ENCODE measurements at places on chromosomes 11 and 22.

DNA sequence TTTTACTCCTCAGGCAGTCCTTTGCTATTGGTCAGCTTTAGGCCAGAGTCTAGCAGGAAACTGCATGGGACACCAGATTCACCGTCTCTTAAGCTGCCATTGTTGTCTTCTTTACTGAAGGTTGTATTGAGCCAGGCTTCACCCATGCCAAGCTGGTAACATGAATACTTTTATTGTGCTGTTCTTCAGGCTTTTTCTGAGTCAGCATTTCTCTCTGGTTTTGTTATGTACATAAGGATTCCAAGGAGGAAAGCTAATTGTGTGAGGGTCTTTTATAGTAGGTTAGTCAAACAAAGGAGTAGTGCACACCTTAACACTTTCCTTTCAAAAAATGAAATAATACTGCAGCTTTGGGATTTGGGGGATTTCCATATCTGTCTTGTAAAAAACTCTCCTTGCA lies 252.8 kb downstream of the JRKL start:
- DNase-seq: no peak

GRCh38 chr22:46515208-46516111 lies 22.0 kb downstream of the CELSR1 start:
- DNase-seq: no peak

- no peak for DNase-seq
These were observed 168.7 kb downstream of the EFCAB6 start for GRCh38 chr22:43643387-43643786.

DNA sequence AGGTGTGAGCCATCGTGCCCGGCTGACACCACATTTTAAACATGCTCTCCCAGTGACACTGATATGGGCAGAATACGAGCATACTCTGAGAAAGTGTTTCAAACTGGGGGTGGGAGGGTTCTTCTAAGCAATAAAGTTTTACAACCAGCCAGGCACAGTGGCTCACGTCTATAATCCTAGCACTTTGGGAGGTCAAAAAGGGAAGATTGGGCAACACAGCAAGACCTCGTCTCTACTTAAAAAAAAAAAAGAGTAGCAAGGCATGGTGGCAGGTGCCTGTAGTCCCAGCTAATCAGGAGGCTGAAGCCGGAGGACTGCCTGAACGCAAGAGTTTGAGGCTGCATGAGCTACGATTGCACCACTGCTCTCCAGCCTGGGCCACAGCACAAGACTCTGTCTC lies 2.2 kb downstream of the GANAB start:
- no peak for DNase-seq

DNA sequence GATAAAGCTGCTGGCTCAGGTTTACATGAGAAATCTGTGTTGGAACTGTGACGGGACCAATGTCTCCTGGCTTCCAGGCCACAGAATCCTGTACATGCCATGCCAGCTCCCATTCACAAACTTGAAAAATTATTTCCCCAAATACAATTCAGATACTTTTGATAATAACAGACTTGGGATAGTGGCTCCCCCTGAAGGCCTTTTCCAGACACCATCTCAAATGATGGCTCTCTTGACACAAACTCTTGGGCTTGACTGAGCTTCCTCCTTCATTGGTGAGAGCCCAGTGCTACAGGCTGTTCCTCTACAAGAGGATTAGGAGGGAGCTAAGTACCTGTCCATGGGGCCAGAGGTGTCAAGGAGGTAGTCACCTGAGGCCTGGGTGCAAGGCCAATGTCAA lies 104.7 kb upstream of the PAX6 start:
- no peak for DNase-seq

DNA sequence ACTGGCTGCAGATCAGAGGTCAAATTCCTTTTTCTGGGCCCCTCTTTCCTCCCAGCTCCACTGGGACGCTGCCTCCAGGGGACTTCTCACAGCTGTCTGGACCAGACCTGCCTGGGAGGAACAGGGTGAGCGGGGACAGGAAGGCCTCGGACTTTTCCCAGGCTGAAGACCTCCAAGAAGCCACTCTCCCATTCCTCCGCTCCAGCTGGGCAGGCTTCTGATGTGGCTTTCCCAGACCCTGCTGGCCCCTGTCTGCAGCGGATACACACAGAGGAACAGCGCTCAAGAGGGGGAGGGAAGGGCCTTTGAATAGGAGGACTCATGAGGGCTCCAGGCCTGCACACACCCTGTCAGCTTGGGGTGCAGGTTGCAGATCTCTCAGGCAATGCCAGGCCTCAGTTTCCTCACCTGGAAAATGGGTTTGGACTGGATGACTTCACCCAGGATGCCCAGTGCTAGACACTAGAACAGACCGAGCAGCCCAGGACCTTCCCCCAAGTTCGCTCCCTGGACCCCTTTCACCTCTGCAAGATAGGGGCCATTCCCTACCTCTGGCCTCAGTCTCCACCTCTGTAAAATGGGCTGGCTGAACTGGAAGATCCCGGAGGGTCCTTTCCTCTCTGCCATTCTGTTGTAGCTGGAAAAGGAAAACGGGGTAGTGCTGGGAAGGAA lies 36.6 kb downstream of the MB start:
- DNase-seq: no peak

- DNase-seq: no peak
These were observed 5.8 kb downstream of the IGF2 start for GRCh38 chr11:2133241-2134021.

GRCh38 chr22:17541476-17541875 lies 21.8 kb upstream of the SLC25A18 start:
- DNase-seq: no peak

DNA sequence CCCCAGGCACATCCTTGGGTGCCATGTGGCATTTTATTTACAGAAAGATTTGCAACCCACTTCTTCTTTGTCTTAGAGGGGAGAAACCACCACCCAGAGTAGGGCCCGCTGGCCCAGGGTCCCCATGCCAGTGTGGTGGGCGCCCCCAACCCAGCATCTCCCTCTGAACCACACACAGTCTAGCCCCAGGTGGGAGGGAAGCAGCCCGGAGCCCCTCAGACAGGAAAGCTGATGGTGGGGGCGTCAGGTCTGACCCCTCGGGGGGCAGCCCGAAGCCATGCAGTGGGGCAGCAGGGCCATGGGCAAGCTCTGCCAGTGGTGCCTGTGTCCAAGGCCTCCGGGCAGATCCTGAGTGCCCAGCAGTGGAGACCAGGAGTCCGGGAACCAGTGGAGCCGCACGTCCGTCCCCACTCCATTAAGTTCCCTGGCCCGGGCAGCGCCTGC lies 11.7 kb downstream of the TRPM5 start:
- no peak for DNase-seq

GRCh38 chr22:35631597-35631996 lies 14.5 kb upstream of the MB start:
- DNase-seq: peak; percentile 42

GRCh38 chr11:112786886-112787530 lies 174.2 kb upstream of the NCAM1 start:
- no peak for DNase-seq

DNA sequence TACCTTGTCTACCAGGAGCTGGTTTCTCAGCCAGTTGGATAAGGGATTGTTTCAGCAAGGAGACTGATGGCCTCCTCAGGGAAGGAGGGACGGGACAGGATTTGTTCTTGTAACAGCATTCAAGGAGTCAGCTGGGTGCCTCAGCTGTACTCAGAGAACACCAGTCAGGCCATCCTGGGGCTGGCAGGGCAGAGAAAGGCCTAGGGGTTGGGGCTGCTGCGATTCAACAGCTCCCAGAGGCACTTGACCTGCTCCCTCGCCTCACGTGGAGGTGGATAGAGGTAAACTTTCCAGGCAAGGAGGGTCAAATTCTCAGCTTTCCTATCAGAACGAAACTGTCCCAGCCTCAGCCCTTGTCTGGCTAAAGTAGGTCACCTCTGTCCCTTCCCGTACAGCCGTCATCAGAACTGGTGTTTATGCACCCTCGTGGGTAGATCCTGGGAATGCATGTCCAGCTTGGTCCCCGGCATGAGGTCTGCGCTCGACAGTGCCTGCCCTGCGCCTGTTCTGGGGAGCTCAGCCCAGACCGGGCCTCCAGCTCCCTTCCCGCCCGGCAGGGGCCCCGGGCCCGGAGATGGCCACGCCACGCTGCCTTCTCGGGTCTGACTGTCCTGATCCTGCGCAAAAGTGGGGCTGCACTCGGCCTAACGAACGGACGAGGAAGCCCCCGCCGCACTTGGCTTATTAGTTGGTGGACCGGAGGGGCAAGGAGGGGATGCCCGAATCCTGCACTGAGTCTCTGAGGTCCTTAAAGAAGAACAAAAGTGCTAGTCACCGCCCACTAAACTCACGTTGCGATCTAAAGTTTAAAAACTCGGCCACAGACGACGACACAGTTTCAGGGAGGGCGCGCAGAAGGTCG lies 762 bp upstream of the CCDC134 start:
- no peak for DNase-seq

DNA sequence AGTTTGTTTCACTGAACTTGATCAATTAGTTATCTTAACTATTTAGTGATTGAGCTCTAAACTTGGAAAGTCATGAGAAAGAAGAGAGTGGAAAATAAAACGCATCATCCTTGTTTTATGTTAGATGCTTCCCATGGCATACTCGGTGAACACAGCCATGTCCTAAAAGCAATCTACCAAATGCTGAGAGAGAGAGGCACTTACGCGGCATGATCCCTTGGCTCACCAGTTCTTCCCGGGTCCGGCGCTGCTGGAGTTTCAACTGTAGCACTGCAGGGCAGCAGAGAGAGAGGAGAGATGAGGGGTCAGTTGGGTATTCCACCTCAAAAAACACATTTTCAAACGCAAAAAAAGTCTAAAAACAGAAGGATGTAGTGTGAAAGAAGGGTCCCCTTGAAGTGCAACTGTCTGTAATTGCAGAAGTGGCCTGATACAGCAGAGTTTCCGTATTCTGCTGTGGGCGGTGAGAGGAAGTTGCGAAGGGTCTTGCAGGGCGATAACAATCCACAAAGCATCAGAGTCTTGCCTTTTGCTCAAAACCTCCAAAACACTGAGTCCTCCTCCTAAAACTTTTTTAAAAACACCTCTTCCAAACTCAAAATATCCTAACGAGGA lies 92.7 kb downstream of the SGSM3 start:
- peak; percentile 20 for DNase-seq

DNA sequence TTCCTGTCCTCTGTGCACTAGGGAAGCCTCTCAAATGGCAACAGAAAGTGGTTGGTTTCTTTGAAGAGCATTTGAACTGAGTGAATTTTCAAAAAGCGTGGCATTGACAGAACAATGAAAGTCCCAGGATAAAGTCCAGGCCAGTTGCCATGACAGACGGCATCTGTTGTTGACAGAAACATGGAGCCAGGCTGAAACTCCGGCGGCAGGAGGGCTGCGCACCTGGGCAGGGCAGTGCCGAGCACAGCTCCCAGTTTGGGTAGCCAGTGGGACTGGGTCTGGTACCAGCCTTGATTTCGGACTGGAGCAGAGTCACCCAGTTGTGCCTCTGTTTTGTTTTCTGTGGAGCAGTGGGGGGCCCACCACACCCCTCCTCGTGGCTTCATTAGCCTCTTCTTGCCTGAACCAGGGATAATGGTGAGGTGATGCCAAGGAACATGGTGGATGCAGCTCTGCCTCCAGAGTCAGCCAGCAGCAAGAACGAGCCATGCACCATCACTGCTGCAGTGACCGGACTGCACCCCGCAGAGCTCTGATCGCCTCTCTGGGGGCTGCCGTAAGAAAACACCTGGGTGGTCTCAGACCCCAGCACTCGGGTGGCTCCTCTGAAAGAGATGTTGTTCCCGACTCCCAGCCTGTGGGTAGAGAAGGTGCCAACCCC lies 9.8 kb upstream of the SEPTIN5 start:
- DNase-seq: no peak

GRCh38 chr22:23067023-23067650 lies 3.2 kb upstream of the GNAZ start:
- DNase-seq: no peak

DNA sequence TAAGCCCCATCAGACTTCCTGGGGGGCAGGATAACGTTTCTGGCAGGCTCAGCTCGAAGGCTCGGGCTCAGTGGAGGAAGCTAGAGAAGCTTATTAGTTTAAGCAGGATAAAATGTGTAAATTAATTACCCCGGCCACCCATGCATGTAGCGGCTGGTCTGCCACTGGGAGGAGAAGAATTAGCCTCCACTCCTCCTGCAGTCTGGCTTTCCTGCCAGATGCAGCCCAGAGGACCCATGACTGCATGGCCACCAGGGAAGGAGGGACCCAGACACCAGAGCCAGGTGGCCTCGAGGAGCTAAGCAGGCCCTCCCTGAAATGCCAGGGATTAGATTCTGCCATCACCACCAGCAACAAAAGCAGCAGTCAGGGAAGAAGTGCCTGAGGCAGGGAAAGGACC lies 32.3 kb downstream of the TRIM29 start:
- no peak for DNase-seq

DNA sequence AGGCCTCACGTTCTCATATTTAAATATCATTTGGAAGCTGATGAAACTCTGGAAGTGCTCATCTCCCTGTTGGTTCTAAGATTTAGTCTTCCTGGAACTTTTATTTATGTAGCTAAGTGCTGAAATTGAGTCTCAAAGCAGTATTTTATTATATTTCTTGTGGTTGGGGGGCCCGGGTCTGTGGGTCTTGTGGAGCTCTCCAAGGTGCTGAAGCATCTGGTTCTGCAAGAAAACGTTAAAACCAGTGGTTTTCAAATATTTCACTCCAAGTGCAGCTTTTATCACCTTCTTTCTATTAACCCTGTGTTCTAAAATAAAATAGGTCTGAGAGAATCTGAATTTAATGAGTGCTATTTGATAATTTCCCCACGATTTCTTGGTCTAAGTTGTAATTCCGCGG lies 1404.8 kb downstream of the TBC1D22A start:
- no peak for DNase-seq

GRCh38 chr11:34639545-34639944 lies 18.7 kb downstream of the EHF start:
- DNase-seq: no peak

- no peak for DNase-seq
These were observed 150.2 kb downstream of the BRD1 start for GRCh38 chr22:49677495-49677889.

DNA sequence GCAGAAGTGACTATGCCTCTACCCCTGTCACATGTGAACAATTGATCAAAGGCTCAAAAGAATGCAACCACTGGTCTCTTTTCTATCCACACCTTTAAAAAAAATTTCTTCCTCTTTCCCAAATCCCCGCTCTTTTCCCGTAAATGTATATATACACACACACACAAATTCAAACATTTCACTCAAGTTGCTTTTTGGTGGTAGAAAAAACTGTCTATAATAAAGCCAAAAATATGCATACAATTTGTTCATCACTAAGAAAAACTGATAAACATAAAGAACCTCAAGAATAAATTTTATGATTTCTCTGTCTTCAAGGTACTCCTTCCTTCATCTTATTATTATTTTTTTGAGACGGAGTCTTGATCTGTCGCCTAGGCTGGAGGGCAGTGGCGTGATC lies 5.6 kb downstream of the SMC1B start:
- no peak for DNase-seq

- DNase-seq: no peak
These were observed 541 bp downstream of the MICAL2 start for GRCh38 chr11:12110714-12111548.
